Regular cardiac myocyte (primary cell): ENCODE measurements at places on chromosomes 6 and 20. TPM values are rescaled to one million over a fixed set of nuclear protein-coding genes. Genes with fewer than 3 reads are reported as not detected.

Gene TEAD3
- 5.4 and 6.9 TPM in 2 replicates for total RNA-seq

Gene RIPPLY2
- not detected in 2 replicates for total RNA-seq

Gene BMP2
- 4.8 and 6.7 TPM in 2 replicates for total RNA-seq

Gene ENPP4
- 0.77 and 8.5 TPM in 2 replicates for total RNA-seq

Gene ADAM33
- 1.2 and 1.7 TPM in 2 replicates for total RNA-seq

Gene BMP5
- 0.38 and 1.1 TPM in 2 replicates for total RNA-seq

Gene CYP39A1
- under 0.01 and 1.1 TPM in 2 replicates for total RNA-seq

Gene MMS22L
- 9.6 and 28.0 TPM in 2 replicates for total RNA-seq

Gene CD93
- total RNA-seq: 2.8 and 3.1 TPM in 2 replicates

Gene ATP6V1G2
- 1.2 and 5.1 TPM in 2 replicates for total RNA-seq

Gene LY6G6F
- total RNA-seq: not detected in 2 replicates

Gene DYNLT2
- 0.58 and 2.0 TPM in 2 replicates for total RNA-seq

Gene CALHM4
- total RNA-seq: 0.19 and 0.28 TPM in 2 replicates

Gene HLA-DMB
- total RNA-seq: under 0.01 and 1.4 TPM in 2 replicates

Gene ABCC10
- total RNA-seq: 14.4 and 18.8 TPM in 2 replicates
